NCI-H2107 (cell line): ENCODE measurements at places on chromosomes 6 and 20.

GRCh38 chr6:107707346-107708275, 116.5 kb downstream of the SCML4 start:
- DNase-seq, result no peak

GRCh38 chr20:34246126-34246626, 5.0 kb downstream of the ASIP start:
- no peak for DNase-seq

GRCh38 chr6:150697515-150697914, 97.8 kb downstream of the PLEKHG1 start:
- no peak for DNase-seq

DNA sequence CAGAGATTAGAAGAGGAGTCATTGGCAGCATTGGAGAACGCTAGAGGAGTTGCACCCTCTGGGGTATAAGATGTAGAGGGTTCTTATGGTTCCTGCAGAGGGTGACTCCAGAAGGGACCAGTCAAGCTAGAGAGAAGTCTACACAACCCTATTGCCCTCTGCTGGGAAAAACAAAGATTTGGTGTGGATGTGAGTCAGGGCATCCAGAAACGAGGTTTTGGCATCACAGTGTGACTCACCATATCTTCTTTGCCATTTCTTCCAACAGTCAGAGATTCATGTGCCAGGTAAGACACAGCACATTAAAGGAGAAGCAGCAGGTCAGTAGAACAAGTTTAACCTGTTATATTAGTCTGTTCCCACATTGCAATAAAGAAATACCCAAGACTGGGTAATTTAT, 598.8 kb downstream of the MAFB start:
- no peak for DNase-seq

- no peak for DNase-seq
Measured at GRCh38 chr6:13573669-13574110, 711 bp upstream of the SIRT5 start.

GRCh38 chr20:48470141-48470540, 357.7 kb downstream of the PREX1 start:
- DNase-seq, result no peak

DNA sequence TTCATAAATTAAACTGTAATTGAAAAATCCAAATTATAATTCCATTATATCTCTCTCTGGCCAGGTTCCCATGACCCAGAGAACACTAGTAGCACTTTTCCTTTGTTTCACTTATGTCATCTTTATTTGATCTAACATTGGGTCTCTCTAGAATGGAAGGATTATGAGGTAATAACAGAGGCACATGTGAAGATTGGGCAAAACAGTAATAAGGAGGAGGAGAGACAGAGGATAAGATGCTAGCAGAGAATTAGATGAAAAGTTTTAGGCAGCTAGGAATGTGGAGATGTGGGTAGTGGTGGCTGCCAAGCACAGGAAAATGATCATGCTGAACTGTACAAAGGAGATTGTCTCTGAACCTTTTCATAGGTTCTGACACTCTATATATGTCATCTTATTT, 3.3 kb downstream of the TAB2 start:
- DNase-seq, result no peak

DNA sequence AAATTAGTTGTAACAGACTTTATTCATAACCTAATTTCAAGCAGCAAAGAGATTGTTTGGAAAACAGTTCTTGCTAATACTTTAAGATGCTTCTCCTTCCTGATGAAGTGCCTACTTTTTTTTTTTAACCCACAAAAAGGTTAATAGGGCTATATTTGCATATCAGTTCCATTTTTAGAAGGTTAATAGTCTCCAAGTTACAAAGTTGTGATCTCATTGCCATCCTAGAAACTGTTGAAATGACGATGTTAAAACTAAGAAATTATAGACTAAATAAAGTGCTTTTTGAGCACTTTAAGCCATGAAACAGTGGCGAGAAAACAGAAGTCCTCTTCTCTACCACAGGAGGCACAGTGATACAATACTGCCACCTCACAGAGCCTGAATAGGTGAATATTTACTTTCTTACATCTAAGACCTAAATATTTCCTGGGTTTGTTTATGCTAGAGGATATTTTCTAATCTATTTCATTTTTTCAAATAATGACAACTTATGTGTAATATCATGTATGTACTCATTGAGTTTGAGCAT, 5.3 kb downstream of the RNF144B start:
- DNase-seq, result no peak

GRCh38 chr6:56640374-56640773, 2.3 kb downstream of the DST start:
- no peak for DNase-seq

DNA sequence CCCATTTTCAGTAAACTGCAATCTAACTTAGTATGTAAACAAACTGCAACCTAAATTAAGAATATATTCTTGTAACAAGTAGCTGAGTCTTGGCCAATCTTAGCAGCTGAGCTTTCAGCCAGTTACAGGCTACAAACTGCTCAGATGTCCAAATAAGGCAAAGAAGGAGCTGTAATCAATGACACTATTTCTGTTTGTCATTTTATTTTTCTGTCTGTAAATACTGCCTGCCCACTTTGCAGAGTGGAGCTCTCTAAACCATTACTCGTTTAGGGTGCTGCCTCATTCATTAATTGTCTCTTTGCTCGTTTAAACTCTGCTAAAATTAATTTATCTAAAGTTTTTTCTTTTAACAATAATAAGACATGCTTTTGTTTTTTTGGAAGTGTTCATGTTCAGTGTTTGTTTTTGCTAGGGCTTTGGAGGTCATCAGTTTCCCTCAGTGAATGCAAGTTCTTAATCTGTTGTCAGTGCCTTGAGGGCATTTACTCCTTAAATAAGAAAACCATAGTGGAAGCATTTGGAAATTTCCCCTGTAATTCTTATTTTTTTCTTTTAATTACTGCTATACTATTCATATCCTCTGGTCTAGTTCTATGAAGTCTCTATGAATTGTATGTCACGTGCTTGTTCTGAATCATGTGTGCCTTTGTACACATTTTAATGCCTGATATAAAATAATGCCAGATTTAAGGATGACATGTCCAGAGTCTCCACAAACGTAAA, 3.6 kb upstream of the PRL start:
- DNase-seq, result no peak

DNA sequence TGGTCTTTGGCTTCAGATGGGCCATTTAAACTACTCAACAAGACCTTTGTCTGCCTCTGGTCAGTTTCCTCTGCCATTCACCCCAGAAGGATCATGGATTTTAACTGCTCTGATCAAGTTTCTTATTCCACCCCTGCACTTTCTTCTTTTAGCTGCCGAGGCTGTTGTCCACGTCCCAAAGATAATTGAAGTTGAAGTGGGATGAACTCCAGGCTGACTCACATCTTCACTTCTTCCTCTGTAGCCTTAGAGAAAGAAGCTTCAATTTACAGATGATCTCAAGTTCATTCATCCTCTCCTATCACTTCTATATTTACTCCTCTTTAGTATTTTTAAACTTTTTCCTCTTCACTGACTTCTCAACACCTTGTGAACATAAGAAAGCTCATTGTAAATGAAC, 651.6 kb downstream of the UTRN start:
- DNase-seq, result no peak
